Stimulated activated CD8-positive, alpha-beta memory T cell treated with anti-CD3 and anti-CD28 coated beads, Interleukin-2, amount 100 ng/mL, for 1 hour (primary cell): ENCODE measurements at places on chromosomes 3 and 15.

- DNase-seq: no peak
These were observed 56.7 kb downstream of the PLS1 start for GRCh38 chr3:142652826-142653292.

- DNase-seq: no peak
These were observed 57.0 kb downstream of the NEK10 start for GRCh38 chr3:27312044-27312668.

DNA sequence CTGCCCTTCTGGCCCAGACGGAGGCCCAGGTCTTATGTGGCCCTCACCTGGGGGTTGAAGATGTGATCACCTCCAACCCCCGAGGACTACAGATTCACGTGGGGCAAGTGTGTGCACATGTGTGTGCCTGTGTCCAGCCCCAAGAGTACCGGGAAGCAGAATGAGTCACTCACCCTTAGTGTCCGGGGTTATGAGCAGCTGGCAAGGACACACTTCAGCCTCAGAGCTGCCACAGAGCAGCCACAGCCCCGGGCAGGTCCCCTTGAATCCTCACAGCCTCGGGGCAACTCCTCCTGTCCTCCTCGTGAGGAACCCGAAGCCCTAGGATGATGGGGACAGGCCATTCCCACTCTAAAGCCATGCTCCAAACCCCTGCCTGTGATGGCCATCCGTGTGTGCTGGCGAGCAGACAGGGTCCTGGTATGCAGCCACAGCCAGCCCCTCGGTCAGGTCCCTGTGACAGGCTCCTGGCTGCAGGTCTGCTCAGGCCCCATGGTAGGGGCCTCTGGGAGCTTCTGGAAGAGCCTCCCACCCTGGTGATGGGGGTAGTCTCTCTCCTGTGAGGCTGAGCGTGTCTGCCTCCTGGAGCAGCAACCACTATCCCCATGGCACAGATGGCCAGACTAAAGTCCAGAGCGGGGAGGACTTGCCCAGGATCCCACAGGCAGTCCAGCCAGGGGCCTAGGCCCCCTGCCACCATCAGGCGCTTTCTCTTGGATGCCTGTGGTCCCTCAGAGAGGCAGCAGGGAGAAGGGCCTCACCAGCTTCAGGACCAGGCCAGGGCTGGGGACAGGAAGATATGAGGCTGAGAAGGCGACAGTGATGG is 852 bp downstream of the STAB1 start:
- DNase-seq: no peak

DNA sequence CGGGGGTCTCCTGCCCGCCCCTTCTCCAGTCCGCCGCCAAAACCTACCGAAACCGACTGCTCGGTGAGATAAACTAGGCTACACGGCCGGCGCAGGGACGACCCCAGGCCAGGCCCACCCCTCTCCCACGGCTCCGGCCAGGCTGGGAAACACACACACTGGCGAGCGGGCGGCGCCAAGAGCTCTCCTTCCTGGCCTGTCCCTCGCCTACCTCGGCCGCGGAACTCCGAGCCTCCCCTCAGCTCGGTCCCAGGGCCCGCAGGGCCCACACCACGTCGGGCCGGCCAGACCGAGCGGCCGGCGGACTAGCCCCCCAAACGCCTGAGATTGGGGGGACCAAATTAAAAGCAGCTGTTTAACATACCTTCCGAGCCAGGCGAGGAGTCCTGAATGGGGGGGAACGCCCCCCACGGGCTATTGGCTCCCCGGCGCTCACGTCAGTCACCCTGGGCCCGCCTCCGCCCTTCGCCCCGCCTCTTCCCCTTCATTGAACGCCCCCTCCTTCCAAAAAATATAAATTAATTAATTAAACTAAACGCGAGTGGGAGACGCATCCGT is 4.0 kb upstream of the SIN3A start:
- peak; percentile 73 for DNase-seq
